ENCODE measurements at places on chromosomes 1 and 21. TPM values are rescaled to one million over a fixed set of nuclear protein-coding genes. Genes with fewer than 3 reads are reported as not detected.

Gene ST6GALNAC3
- total RNA-seq = 0.48 TPM

- peak; percentile 25 for DNase-seq
These were observed 41.0 kb upstream of the HAO2 start for GRCh38 chr1:119327450-119328155.

GRCh38 chr1:61120998-61121397, 38.6 kb downstream of the NFIA start:
- DNase-seq = no peak

DNA sequence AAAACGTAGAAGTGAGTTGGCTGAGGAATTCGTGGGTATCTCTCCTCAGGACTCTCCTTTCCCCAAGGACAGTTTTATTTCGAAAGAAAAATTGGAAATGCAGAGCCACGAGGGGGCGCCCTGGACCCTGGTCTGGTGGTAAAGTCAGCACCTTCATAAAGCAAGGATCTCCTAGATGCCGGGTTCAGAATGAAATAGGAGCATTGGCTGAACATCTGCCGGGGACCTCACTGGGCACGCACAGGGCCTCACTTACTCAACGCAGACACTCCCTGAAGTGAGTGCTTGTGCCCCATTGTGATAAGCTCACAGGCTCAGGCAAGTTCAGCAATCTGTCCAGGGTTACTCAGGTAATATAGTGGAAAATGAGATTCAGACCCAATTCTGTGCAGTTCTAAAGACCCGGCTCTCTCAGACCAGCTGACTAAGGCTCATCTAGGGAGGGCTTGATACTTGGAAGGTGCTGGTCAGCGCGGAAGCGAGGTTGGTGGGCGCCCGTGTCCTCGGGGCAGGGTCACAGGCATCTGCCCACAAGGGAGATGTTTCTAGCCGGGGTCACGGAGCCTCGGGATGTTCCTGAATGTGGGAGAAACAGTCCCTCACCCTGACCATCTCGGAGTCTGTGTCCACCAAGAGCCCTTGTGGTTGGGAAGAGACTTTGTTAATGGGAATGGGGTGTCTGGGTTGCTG, 55.7 kb upstream of the ETV3 start:
- peak; percentile 46 for DNase-seq

- DNase-seq = peak; percentile 14
These were observed 32.1 kb downstream of the AK2 start for GRCh38 chr1:33004613-33005012.

Gene BEND5
- 1.6 TPM for total RNA-seq

DNA sequence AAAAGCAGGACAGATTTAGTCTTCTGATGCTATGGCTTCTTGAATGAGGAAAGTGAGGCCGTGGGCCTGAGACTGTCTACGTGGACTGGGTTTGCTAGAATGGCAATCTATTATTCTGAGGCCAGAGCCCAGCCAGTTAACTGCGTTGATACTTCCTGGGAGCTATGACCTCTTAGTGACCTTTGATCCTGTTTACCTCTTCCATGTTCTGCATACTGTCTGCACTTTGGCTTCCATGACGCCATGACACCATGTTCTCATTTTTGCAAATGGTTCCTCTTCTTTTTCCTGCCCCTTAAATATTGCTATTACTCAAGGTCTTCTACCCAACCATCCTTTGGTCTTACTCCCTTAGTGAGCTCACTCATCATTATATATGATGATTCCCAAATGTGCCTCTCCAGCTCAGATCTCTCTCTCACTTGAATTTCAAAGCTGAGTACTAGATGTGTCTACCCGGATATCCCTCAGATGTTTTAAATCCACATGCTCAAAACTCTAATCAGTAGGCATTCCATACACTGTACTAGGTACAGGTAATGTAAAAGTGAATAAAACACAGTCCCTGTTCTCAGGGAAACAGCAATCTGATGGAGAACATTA, 66.1 kb upstream of the ATP1A1 start:
- DNase-seq = no peak

Gene HIVEP3
- 5.4 TPM for total RNA-seq

DNA sequence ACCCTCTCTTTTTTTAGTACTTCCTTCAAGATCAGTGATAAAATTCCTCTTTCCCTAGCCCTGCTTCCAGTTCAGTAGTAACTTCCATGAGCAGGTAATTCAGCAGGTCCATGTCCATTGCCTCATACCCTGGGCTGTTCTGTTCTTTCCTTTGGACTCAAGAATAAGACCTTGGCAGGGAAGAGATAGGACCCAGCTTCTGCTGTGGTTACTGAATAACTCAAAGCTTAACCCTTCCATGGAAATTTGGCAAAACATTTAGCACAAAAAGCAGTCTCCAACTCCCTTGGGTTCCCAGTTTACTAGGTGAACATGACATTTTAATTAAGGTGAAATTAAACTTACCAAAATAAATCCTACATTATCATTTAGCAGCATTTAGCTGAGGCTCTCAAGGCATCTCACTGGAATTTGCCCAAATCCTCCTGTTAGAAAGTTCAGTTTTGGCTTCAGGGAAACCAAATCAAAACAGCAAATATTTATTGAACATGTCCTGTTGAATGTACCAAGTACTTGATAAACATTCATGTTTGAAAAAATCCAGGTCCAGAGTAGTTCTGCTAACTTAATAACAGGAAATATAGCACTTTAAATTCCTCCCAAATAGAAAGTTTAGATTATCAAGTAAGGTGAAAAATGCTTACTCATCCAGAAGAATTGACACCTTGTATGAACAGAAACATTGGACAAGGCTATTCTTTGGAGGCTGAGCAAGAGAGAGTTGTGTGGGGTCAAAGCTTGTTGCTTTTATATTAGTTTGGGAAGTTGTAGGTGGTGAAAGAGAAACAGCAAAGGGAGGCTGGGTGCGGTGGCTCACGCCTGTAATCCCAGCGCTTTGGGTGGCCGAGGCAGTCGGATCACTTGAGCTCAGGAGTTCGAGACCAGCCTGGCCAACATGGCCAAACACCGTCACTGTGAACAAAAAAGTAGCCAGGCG, 8.4 kb upstream of the SERPINC1 start:
- DNase-seq = no peak

Data from RPMI7951 (cell line).